SHP77 treated with DMSO at 0.1 percent for 48 hours (cell line): ENCODE measurements at places on chromosomes 13 and 19.

DNA sequence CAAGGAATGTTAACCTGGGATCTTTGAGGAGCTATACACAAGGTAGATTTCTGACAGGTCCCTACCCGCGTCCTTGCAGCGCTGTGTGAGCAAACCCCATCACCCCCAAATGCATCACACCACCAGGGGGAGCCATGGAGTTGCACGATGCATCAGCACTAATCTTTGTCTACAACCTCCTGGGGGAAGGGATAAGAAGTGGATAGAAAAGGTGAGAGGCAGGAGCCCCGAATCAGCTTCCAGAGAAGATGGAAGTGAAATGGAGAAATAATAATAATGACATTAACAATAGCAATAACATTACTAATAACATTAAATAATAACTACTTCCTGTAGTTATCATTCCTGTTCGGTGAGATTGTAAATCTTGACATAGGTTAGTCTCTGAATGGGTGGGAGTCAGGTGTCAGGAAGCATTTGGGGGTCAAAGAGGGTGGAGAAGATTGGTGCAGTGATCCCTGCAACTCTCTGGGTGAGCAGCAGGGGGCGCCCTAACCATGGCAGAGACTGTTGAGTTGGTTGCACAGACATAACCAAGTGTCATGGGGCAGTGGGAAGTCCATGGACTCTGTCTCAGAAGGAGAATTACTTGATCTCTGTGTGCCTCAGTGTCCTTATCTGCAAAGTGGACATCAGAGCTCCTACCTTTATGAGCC lies 16.5 kb downstream of the SIGLEC7 start:
- no peak for DNase-seq

- DNase-seq, result no peak
Measured at GRCh38 chr13:93848247-93848646, 621.6 kb downstream of the GPC6 start.

DNA sequence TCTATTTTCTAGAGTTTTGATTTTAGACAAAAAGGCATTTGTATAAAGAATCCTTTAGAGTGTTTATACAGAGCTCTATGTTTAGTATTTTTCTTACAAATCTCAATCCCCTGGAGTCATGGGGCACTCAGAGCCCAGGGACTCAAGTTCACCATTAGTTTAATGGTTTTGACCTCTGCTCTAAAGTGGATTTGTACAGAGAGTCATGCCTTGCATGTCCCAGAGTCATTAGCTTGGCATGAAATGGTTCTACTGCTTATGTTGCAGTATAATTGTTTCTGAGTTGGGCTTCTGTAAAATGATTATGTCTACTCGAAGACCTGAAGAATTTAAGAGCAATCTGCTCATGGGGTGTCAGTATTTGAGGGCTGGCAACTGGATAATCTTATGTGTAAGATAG lies 406.2 kb downstream of the DLEU7 start:
- DNase-seq, result no peak

GRCh38 chr13:88627071-88627470 lies 955.9 kb downstream of the SLITRK5 start:
- no peak for DNase-seq

GRCh38 chr13:41306271-41307145 lies 4.6 kb upstream of the NAA16 start:
- no peak for DNase-seq

DNA sequence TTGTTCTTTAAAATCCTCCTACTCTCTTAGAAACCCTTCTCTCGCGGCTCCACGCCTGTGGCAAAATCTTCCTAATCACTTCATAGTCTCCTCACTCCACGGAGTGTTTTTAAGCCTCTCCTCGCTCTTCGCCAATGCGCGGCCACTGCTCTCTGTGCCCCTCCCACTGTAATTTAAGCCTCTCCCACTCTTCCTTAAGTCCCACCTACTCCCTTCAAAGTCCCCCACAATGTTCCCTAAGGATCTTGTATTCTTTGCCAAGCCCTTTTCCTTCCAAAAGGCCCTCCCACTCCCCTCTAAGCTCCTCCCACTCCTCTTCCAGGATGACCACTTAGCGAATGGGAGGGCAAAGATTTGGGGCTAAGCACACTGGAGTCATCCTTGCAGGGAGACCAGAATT lies 1.3 kb downstream of the FIZ1 start:
- DNase-seq, result no peak

DNA sequence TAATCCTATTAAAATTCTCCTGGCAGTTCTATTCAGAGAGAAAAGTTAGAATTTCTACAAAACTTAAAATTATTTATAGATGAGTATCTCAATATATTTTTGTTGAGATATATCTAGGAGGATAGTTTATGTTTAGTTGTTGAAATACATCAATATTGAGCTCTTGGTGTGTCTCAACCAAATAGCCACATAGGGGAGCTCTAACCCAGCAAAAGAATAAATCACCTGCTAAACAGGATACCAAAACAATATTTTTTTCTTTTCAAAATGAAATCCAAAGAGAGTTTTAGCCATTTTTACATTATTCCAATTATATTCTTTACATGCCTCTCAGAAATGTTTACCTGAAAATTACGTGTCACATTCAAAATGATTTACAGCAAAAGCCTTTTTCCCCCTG lies 954.7 kb downstream of the SLITRK6 start:
- peak; percentile 78 for DNase-seq

GRCh38 chr19:51503896-51504295 lies 2.3 kb upstream of the SIGLEC12 start:
- no peak for DNase-seq

GRCh38 chr19:31613683-31614219 lies 264.5 kb upstream of the TSHZ3 start:
- no peak for DNase-seq

GRCh38 chr19:40908976-40909375 lies 26.9 kb upstream of the CYP2A7 start:
- no peak for DNase-seq

GRCh38 chr13:113862931-113863523 lies 849 bp downstream of the GAS6 start:
- DNase-seq, result no peak

- no peak for DNase-seq
Measured at GRCh38 chr13:40316301-40316700, 350.1 kb downstream of the FOXO1 start.

- DNase-seq, result no peak
Measured at GRCh38 chr19:40982594-40983101, 8.4 kb upstream of the CYP2B6 start.

- no peak for DNase-seq
Measured at GRCh38 chr13:37870489-37870845, 895 bp upstream of the TRPC4 start.

DNA sequence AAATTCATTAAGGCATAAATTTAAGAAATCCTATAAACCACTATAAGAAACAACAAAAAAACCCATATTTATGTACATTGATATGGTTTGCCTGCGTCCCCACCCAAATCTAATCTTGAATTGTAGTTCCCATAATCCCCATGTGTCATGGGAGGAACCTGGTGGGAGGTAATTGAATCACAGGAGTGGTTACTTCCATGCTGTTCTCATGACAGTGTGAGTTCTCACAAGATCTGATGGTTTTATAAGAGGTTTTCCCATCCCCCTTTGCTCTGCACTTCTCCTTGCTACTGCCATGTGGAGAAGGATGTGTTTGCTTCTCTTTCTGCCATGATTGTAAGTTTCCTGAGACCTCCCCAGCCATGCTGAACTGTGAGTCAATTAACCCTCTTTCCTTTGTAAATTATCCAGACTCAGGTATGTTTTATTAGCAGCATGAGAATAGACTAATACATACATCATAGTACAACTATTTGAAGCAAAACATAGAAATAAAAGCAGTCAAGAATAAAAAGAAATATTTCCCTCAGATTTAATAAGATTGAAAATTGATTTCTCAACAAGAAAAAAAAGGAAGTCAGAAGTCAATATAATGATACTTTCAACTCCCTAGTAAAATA lies 209.0 kb upstream of the GPC6 start:
- no peak for DNase-seq

DNA sequence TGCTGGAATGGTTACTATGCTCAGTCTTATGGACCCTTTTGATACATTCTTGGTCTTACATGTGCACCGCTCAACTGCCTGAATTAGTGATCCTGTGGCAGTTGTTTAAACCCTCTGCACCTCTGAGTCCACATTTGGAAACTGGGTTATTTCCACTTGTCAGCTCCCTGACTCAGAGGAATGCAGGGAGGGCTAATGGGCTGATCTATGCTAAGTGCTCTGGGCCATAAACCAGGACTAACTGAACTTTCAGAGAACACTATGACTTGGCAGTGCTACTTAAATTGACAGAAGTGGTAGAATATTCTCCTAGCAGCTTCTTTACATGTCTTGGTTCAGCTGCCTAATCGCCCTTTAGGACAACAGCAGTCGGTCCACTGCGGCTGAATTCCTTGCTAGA lies 26.8 kb upstream of the MED4 start:
- DNase-seq, result no peak

- no peak for DNase-seq
Measured at GRCh38 chr13:45119469-45119990, 780 bp upstream of the GTF2F2 start.

- DNase-seq, result no peak
Measured at GRCh38 chr19:14369399-14370168, 11.7 kb upstream of the ADGRE5 start.

- DNase-seq, result no peak
Measured at GRCh38 chr13:99045396-99045795, 67.5 kb upstream of the DOCK9 start.

GRCh38 chr19:6312018-6312417 lies 21.4 kb downstream of the ACER1 start:
- DNase-seq, result no peak

DNA sequence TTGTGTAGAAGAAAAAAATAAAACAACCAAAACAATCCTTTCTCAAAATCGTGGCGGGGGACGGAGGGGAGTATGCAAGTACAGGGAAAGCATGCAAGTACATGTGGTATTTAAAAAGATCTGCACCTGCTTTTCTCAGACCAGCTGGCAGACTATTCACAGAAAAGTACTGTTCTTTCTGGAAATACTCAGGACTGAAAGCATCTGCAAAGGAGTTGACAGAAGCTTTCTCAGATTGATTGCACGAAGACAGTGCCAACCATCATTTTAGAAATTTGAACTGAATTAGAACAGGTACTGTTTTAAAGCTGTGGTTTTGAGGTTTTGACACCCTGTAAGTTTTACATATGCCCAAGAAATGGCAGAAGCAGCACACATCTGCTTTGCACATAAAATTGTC lies 19.8 kb upstream of the PCDH8 start:
- no peak for DNase-seq

- DNase-seq, result no peak
Measured at GRCh38 chr13:93690139-93690538, 463.5 kb downstream of the GPC6 start.

DNA sequence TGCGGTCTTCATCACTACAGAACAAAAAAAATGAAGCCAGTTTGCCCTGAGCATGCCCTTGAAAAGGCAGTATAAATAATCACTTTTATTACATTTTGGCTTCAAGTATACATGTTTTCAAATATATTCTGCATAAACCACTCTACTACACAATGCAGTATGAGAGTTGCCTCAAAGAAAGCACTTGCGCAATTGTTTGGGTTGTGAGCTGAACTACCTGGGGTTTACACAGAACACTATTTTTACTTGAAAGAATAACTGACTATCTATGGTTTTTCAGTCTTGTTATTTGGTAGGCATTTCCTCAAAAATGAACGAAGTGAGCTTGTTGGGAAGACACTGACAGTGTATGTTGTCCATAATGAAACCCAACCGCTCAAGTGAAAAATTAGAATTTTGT lies 264.4 kb upstream of the KLF12 start:
- DNase-seq, result no peak

DNA sequence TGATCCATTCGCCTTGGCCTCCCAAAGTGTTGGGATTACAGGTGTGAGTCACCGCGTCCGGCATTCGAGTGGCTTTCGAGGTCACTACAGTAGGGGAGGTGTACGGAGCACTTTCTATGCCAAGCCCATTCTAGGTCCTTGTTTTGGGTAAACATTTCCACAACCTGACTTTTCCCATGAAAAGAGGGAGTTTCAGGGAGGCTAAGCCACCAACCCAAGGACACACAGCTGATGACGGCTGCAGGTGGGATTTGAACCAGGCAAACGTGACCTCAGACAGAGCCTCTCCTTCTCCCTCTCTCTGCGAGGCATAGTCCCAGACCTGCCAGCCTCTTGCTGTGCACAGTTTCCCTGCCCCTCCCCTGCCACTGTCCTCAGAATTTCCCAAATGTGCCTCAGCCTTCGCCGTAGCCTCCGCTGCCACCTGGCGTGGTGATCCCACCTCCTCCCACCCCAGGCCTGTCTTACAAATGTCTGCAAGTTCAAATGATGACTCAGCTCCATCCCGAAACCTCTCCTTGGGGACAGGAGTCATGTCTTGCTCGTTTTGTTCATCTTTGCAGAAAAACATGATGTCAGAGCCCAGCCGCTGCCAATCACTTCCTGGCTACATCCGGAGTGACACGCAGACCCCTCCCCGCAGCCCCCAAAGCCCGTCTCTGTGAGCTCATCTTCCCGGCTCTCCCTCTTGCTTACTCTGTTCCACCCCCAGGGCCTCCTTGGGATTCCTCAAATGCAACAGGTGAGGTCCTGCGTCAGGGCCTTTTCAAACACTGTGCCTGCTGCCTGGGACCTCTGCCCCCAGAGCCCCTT lies 6.6 kb upstream of the GADD45B start:
- DNase-seq, result no peak

- DNase-seq, result peak; percentile 58
Measured at GRCh38 chr13:103431856-103432255, 365.6 kb upstream of the SLC10A2 start.

- DNase-seq, result no peak
Measured at GRCh38 chr19:703651-704446, 4.9 kb upstream of the PALM start.

DNA sequence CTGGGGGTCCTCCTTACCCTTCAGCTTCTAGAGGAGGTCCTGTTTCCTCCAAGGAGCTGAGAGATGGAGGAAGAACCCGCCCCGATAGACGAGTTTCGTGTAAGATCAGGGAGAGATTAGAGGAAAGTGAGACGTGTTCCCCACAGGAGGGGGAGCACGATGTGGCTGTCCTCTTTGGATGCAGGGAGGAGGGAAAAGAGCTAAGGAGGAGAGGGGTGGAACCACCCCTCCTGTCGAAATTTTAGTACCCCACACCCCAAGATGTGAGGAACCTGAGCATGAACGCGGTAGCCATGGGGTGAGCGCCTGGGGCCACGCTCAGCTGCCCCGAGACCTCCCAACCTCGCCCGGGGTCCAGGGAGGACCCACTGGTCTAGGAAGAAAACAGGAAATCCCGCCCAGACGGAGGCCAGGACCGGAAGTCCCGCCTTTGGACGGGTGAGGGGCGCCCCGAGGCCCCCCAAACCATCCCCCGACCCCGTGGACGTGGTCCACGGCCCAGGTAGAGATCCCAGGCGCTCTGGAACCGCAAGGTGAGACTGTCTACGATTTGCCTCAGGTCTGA lies 1.2 kb downstream of the AKT1S1 start:
- DNase-seq, result no peak

- no peak for DNase-seq
Measured at GRCh38 chr13:97889803-97890202, 63.7 kb upstream of the IPO5 start.

GRCh38 chr13:23856008-23856750 lies 33.0 kb downstream of the MIPEP start:
- no peak for DNase-seq

DNA sequence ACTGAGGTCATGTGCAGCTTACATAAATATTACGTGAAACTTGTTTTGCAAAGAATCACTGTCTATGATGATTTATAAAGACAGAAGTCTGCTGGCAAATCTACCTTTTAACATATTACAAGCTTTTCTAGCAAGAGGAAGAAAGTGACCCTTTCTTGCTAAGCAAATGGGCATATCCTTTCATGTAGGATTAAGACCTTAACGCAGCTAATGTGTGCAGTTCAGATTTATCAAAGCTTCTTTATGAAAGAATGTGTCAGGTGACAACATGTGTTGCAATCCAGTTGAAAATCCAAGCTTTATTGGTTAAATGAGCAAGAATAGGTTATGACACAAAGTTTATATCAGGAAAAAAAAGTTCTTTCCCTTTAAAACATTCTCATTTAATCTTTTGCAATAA lies 115.6 kb upstream of the NBEA start:
- no peak for DNase-seq
